Activated T-helper 17 cell treated with anti-CD3 and anti-CD28 coated beads, Interleukin-2, amount 50 U/mL, for 72 hours (primary cell): ENCODE measurements at places on chromosomes 3 and 15. TPM values are rescaled to one million over a fixed set of nuclear protein-coding genes. Genes with fewer than 3 reads are reported as not detected.

TMEM108 gene
- 0.13 TPM for total RNA-seq

BNC1 gene
- total RNA-seq, result not detected

CORO2B gene
- not detected for total RNA-seq

FANCD2 gene
- 59.0 TPM for total RNA-seq

UBAP1L gene
- total RNA-seq, result 6.1 TPM

AGTR1 gene
- not detected for total RNA-seq

CNTN4 gene
- total RNA-seq, result not detected

MESP2 gene
- not detected for total RNA-seq

MYD88 gene
- 34.5 TPM for total RNA-seq

AGBL1 gene
- total RNA-seq, result 0.19 TPM

NDUFB5 gene
- total RNA-seq, result 96.9 TPM

HTR3E gene
- total RNA-seq, result not detected

NPAP1 gene
- not detected for total RNA-seq

ACTRT3 gene
- total RNA-seq, result 2.0 TPM

NAALADL2 gene
- total RNA-seq, result not detected

MUSTN1 gene
- 2.8 TPM for total RNA-seq

CISH gene
- total RNA-seq, result 204 TPM

CALML4 gene
- 8.0 TPM for total RNA-seq

TRIM69 gene
- total RNA-seq, result 40.3 TPM

APBA2 gene
- 2.3 TPM for total RNA-seq

OCA2 gene
- not detected for total RNA-seq

ALDH1A2 gene
- total RNA-seq, result not detected

B3GALNT1 gene
- total RNA-seq, result 5.6 TPM

OR5K2 gene
- total RNA-seq, result not detected

CELSR3 gene
- total RNA-seq, result 20.3 TPM

ISL2 gene
- total RNA-seq, result 0.35 TPM

CAPN7 gene
- 32.3 TPM for total RNA-seq

FBXO40 gene
- total RNA-seq, result not detected

AMT gene
- 2.5 TPM for total RNA-seq

KCNAB1 gene
- not detected for total RNA-seq

CDC25A gene
- total RNA-seq, result 42.7 TPM

CYP19A1 gene
- total RNA-seq, result 0.71 TPM

ARRDC4 gene
- total RNA-seq, result 0.39 TPM

PRTG gene
- not detected for total RNA-seq

ANKRD28 gene
- 69.3 TPM for total RNA-seq
